Brain (organoid and tissue), 16 donors: ENCODE measurements at places on chromosomes 2 and 18. TPM values are rescaled to one million over a fixed set of nuclear protein-coding genes. Genes with fewer than 3 reads are reported as not detected.

GCG gene
- not detected for polyA plus RNA-seq

GATA6 gene
- not detected for polyA plus RNA-seq

CHMP3 gene
- polyA plus RNA-seq, result 111 TPM

RAPGEF4 gene
- 18.3 TPM for polyA plus RNA-seq
